Vagina (tissue), 2 donors: ENCODE measurements at places on chromosomes 4 and X. TPM values are rescaled to one million over a fixed set of nuclear protein-coding genes. Genes with fewer than 3 reads are reported as not detected.

The ANXA10 gene
- not detected for total RNA-seq

The SLC25A4 gene
- 14.0 TPM for total RNA-seq

- no peak for DNase-seq
Observed at GRCh38 chr4:1040344-1041146, 29.1 kb downstream of the FGFRL1 start.

GRCh38 chr4:70688795-70689231 is 481 bp downstream of the UTP3 start:
- DNase-seq: no peak
